ENCODE measurements at places on chromosomes 5 and 9.

DNA sequence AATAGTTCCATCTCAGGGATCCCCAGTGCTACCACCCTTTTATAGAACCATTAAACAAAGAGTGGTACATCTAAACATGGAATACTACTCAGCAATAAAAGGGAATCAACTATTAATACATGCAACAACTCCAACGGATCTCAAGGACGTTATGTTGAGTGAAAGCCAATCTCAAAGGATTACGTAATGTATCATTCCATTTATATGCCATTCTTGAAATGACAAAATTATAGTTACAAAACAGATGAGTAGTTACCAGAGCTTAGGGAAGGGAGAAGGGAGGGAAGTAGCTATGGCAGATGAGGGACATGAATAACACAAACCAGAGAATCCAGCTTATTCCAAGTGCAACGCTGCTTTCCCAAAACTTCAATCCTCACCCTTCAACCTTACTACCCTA, 69.5 kb downstream of the ACTL7B start:
- DNase-seq: peak; percentile 19

DNA sequence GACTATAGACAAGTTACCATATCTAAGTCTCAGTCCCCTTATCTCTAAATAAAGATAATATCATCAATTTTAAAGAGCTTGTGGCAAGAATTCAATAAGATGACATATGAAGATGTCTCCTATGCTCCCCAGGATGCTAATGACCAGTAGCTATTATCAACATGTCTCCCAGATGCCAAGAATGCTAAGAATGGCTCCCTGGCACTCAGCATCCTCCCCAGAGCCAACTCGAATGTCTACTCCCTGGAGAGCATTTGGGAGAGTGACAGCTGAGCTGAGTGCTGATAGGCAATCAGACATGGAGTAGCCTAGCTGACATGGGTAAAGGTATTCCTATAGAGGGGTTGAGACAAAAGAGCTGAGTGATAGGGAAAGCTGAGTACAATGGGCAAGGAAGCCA, 15.9 kb downstream of the P4HA2 start:
- no peak for DNase-seq

GRCh38 chr5:168209997-168210396, 81.4 kb upstream of the WWC1 start:
- DNase-seq: peak; percentile 12

GRCh38 chr9:93822229-93822628, 132.9 kb downstream of the BARX1 start:
- no peak for DNase-seq

All from fibroblast of skin of right quadriceps (primary cell).